M059J (cell line): ENCODE measurements at places on chromosomes 11 and 22.

- DNase-seq: no peak
Observed at GRCh38 chr11:9639985-9640384, 23.9 kb upstream of the SWAP70 start.

DNA sequence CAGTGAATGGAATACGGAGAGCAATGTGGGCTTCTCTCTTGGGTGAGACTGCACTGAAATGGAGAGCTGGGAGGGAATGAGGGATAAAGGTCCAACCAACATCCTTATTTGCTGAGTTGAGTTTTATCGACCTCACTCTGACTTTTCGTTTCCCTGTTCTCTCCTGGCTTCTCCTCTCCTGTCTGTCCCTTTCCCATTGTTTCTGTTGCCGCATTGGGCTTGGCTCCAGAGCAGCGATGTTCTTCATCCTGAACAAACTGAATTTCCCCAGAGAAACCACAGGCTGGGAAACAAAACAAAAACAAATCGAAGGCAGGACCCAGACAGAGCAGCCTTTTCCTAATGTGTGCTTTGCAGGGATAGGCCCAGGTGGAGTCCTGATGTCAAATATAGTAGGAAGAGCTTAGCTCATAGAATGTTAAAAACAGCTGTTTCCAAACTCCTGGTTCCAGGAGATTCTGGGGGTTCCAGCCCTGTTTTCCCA, 30.0 kb downstream of the MOV10L1 start:
- DNase-seq: peak; percentile 31

- no peak for DNase-seq
Observed at GRCh38 chr22:31972180-31972579, 27.8 kb downstream of the YWHAH start.

GRCh38 chr11:11777897-11778296, 63.9 kb upstream of the USP47 start:
- no peak for DNase-seq

DNA sequence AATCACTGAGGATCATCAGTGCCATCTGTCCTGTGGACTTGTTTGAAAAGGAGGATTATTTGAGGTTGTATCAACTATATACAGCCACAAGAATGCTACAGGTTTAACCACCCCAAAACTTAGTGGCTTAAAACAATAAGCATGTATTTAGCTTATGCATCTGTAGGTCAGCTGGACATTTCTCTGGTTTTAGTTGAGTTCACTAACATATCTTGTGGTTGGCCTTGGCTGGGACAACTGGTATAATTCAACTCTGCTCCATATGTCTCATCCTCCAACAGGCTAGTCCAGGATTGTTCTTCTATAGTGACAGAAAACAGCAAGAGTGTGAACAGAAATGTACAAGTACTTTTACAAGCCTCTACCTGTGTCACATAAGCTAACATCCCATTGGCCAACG, 49.9 kb upstream of the SOX6 start:
- DNase-seq: no peak

- DNase-seq: no peak
Observed at GRCh38 chr11:16942342-16942741, 71.9 kb downstream of the PLEKHA7 start.

DNA sequence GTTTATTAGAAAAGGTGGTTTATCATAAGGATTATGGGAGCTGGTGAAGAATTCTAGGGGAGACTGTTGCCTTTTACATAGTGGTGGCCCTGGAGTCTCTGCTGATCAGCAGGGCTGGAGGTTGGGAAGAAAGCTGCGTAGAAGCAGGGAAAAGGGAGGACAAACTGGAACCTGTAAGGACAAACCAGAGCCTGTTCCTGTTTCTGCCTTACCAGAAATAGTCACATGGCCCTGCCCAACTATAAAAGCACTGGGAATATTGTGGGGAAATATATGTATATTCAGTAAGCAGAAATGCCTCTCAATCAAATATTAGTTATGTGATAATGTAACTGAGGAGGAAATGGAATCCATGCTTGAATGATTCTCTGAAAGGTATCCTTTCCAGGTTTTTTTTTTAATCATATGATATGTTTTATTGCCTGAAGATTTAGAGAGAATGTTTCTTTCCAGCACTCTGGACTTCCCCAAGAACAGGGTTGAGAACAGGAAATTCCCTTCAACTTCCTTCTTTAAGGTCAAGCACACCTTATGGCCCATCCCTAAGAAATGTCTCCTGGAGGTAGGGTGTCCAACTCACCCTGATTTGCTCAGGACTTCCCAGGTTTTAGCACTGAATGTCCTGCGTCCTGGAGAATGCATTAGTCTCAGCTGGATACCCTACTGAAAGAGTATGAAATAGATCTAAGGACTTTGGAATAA, 33.9 kb upstream of the SCUBE2 start:
- no peak for DNase-seq

GRCh38 chr22:42228483-42228882, 42.0 kb downstream of the TCF20 start:
- DNase-seq: no peak

GRCh38 chr11:128194216-128194615, 393.1 kb downstream of the ETS1 start:
- DNase-seq: no peak

DNA sequence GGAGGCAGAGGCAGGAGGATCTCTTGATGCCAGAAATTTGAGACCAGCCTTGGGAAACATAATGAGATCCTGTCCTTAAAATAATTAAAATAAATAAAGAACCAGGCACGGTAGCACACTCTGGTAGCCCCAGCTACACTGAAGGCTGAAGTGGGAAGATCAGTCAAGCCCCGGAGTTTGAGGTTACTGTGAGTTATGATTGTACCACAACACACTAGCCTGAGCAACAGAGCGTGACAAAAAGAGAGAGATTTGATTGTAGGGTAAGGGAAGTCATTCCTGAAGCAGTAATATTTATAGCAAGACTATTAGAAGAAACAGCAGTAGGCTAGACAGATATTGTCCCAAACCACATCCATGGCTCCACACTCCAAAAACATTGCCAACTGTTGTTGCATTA, 1408.4 kb upstream of the TENM4 start:
- DNase-seq: peak; percentile 27

- no peak for DNase-seq
Observed at GRCh38 chr22:17143101-17143500, 16.0 kb downstream of the HDHD5 start.

DNA sequence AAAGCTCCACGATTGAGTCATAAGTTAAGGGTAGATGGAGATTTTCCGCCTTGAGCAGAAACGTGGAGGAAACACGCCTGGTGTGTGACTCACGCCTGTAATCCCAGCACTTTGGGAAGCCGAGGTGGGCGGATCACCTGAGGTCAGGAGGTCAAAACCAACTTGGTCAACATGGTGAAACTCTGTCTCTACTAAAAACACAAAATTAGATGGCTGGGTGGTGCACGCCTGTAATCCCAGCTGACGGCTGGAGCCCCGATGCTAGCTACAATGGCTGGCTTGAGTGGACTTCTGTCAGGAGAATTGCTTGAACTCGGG, 17.3 kb upstream of the DGCR8 start:
- peak; percentile 93 for DNase-seq

DNA sequence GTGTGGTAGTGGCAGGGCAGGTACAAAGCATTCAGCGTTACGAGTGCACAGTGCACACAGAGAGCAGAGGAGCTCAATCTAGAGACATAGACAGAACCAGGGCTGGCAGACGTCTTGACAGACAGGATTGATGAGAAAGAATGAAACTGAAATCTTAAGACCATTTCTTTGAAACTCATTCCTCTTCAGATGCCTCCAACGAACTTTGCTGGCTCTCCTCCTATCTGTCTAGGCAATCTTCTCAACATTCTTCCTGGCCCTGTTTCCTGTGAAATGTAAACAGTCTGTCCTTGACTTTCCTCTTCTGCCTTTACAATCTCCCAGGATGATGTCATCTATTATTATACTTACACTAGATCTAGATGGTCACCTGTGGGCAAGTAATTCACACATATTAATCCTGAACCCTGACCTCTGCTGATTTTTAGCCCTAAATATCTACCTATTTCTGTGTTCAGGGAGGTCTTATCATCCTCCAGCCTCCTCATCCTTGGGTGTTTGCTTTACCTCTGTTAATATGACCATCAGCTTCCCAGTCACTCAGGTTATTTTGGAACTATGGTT, 119.5 kb downstream of the ENTHD1 start:
- peak; percentile 32 for DNase-seq

DNA sequence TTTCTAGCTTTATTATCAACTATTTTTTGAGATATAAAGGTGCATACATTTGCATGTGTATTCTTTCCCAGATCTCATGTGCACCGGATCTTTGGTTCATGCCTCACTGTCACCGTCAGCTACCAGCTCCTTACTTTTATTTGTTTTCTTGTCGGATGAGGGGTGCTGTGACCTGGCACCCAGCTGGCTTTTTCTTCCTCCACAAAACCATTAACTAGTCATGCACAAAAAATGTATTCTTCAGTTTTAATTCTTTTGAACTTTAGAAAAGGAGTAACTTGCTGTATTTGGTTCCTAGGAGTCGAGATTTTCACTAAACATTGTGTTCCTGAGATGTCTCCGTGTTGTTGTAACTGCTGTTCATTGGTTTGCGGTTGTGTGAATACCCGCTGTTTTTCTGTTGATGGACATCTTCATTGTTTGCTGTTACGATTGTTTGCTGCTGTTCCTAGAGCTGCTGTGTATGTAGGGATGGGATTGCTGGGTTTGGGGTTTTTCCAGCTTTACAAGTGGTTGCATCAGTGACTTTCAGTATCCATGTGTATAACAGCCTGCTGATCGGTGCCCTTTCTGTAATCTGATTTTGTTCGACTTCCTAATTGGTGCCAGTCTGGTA, 39.4 kb downstream of the MOV10L1 start:
- no peak for DNase-seq

- no peak for DNase-seq
Observed at GRCh38 chr11:21588754-21589153, 604.1 kb upstream of the ANO5 start.
